CD4-positive, alpha-beta T cell treated with Interleukin-21 for 1 hour (primary cell): ENCODE measurements at places on chromosomes 2 and 18.
A peak's percentile ranks its signal among the peaks of the same experiment; 100 is the strongest.

GRCh38 chr18:41244591-41245037, 710.4 kb upstream of the PIK3C3 start:
- DNase-seq: no peak

DNA sequence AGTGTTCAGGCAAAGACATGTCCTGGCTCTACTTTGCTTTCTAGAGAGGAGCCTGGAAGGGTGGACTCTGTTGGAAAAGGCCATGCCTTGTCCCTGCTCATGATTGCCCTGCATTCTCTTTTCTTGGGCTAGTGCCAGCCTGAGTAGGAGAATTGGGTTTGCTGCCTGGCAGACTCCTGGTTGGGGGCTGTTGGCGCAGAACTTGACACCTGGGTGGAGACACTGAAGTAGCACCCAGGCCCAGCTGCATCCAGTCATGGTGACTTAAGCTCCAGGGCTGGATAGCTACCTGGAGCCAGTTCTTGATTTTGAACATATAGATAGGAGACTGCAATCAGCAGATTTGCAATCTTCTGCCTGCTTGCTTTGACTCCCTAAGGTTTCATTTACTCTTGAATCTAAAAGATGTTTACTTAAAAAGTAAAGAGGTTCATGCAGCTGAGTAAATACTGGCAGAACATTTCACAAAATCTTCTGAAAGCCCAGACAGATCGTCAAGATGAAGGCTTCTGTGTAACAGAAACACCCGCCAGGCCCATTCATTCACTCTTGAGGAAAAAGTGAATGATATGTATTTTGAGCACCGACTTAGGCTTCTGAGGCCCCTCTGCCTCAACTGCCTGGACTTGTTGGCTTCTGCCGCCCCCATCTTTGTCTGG, 38.0 kb upstream of the YWHAQ start:
- DNase-seq: no peak

- peak; percentile 32 for DNase-seq
These were observed 132.7 kb upstream of the XPO1 start for GRCh38 chr2:61670591-61671501.

DNA sequence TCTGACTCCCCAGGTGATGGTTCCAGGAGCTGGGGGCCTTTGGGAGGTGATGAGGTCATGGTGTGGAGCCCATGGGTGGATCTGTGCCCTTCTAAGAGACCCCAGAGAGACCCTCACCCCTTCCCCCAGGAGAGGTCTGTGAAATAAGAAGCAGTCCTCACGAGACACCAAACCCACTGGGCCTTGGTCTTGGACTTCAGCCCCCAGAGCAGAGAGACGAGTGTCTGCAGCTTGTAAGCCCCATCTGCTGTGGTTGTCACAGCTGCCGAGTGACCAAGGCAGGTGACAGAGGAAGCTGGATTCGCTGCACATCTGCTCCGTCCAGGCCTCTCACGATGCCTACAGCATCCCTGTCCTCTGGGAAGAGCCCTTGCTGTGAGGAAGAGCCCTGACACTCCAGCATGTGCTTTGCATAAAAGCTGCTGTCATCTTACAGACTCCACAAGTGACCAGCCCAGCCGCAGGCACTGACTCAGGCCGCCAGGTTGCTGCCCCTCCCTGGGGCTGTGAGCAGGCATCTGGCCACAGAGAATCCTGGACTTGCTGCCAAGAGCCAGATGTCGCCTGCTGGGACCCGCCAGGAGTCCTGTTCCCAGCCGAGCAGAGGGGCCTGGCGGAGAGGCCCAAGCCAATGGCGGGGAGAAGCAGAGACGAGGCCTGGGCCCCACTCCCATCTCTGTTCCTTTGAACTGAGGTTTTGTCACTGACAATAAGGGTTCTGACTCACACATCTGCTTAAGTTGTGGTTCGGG, 150.8 kb downstream of the PXDN start:
- DNase-seq: no peak

- no peak for DNase-seq
These were observed 55.5 kb upstream of the RAB6D start for GRCh38 chr2:131419441-131419840.
